ENCODE measurements at places on chromosomes 5 and 9.

GRCh38 chr5:57841676-57842363, 359.2 kb upstream of the ACTBL2 start:
- no peak for DNase-seq

- DNase-seq: no peak
Measured at GRCh38 chr5:138536665-138537315, 6.2 kb downstream of the ETF1 start.

DNA sequence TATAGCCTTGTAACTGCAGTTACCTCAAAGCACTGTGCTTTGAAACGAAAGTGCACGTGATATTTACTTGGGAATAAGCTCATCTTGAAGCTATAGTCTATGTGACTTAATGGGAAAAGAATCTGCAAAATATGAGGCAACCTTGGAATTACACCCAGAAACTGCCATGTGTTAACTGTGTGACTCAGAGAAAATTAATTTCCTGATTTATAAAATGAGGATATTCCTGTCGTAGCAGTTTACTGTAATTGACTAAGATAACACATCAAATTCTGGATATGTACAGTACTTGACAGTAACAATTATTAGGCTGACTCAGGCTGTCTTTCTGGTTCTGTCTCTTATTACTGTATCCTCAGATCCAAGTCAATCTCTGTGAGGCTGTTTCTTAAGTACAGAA, 1079.9 kb upstream of the ACO1 start:
- no peak for DNase-seq

GRCh38 chr9:124347206-124347967, 67.9 kb downstream of the PSMB7 start:
- DNase-seq: no peak

GRCh38 chr5:179259731-179260323, 85.4 kb downstream of the ADAMTS2 start:
- DNase-seq: no peak

DNA sequence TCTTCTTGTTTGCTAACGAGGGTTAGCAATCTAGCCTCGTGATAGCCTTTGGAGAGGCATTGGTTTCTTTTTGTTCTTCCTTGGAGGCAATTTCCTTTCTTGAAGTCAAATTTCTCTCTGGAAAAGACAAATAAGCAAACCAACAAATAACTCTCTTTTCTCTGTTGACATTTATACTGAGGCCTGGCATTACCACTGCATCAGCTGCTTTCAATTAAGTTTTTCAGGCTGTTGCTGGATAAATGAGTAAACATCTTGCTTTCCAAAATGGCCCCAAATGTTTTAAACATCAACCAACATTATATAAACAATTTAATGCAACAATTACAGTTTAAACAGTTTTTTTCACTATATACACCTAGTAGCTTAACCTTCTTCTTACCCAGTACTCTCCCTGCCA, 264.4 kb downstream of the HTR1A start:
- no peak for DNase-seq
